ENCODE measurements at places on chromosomes 2 and 18.

DNA sequence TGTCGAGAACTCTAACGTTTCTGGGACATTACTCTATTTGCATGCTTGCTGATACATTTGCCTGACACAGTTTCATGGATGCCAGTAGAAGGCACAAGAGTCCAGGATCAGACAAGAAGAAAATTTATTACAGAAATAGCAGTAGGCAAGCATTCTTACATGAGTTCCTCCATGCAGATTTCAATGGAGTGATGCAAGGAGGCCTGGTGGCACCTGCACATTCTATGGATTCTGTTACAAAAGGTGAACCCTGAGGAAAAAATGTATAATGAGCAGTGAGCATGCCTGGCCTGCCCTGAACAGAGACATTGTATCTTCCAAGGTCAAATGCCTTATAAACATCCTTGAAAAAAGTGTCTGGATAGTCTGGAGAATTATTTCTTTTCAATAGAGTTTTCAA lies 142.9 kb downstream of the DSEL start:
- no peak for DNase-seq

DNA sequence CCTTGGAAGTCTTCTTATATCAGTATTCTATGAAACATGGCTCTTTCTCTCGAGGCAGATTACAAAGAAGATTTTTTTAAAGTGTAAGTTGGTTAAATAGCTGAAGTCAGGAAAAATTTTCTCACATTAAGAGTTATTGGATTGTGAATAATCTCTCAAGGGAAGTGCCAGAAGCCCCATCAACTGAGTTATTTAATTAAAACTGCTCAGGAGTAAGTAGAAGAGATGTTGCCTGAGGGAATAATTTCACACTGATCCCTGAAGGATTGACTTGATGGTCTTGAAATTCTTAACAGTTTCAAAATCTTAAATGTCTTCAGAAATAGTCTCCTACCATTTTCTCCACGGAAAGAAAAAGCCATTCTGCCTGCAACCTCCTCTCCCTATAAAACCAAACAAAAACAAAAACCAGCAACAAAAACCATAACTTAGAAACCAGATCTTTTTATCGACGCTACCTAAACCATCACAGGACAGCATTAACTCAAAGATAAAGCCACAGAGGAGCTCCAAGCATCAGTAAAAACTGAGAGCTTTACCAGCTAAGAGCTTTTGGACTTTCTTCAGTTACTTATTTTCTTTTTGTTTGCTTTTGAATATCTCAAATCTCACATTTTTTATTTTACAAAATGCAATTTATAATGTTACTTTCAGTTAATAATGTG lies 12.9 kb downstream of the CD226 start:
- DNase-seq = no peak

DNA sequence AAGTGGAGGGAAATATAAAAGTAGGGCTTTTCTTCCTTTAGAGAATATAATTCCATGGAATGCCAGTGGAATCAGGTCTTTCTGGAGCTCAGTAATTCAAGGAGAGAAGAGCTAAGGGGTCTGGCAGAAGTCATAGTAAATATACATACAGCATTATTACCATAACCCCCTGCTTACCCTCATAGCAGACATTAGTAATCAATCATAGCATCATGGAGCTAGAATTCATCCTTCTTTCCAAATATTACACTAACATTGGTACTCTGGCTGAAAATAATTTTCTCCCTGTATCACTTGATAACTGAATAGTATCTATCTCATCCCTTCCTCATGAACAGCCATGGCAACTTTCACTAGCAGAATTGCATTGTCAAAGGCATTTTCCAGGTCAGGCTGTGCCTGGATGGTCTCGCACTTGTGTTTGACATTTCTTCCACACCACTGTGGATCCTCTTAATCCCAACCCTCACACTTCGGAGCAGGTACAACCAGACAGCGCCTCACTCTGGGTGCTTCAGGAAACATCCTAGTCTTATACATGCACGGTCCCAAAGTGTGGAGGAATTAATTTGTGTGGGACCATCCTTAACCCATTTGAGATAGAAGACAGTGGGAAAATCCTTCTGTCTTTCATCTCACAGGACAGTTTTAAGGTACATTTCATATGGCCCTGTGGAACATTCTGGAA lies 84.2 kb upstream of the SEC11C start:
- no peak for DNase-seq

DNA sequence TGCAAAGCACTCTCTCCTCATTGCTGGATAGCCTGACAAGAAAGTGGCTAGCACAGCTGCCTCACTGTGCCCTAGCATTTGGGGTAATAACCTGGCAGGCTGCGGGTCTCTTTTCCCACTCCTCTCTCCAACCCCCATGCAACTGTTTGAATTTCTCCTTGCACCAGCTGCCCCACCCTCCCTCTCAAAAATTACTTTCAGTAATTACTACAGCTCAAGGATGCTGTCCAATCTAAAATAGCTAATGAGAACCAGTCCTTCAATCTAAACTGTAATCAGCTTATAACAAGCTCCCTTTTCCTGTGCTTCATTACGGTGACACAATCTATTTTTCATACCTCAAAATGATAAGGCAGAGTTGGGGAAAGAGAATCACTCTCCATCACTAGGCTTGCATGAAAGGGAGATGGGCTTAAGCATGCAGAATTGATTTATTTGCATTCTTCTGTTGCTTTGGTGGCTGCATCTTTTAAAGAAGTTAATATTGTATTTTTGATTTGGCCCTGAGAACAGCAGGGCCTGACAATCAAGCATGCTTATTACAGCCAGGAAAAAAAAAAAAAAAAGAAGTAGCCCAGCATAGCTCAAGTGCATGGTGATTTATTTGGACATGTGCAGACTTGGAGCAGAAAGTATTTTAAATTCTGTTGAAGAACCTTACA lies 881.8 kb downstream of the SLC4A3 start:
- DNase-seq = no peak

- no peak for DNase-seq
These were observed 132.2 kb upstream of the GULP1 start for GRCh38 chr2:188159484-188159883.

DNA sequence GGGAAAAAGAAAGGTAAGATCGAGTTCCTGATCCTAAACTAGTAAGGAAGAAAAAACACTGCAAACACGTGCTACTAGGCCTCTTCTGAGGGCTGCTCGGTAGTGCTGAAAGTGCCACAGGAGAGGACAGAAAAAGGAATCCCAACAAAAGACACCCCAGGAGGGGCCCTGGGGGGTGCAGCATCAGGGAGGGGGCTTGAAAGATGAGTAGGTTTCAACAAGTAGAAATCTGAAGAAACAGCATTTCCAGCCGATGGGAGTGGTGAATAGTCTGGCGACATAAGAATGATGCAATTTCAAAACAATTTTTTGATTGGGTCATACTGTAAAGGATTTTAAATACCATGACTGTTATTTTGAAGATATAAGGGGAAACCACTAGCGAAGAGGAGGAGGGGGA lies 98.6 kb downstream of the NOL10 start:
- no peak for DNase-seq

DNA sequence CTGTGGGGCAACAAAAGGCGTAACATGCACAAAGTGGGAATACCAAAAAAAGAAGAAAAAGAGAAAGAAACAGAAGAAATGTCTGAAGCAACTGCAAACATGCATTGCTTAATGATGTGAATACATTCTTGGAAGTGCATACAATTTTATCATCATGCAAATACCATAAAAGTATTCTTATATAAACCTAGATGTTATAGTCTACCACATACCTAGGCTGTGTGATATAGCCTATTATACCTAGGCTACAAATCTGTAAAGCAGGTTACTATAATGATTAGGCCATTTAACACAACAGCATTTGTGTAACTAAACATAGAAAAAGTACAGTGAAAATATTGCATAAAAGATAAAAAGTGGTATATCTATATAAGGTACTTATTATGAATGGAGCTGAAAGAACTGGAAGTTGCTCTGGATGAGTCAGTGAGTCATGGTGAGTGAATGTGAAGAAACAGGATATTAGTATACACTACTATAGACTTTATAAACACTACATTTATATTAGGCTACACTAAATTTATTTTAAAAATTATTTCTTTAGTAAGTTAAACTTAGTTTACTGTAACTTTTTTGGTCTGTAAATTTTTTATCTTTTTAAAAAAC lies 319.4 kb upstream of the KCNH7 start:
- no peak for DNase-seq

- DNase-seq = no peak
These were observed 130.4 kb downstream of the L3MBTL4 start for GRCh38 chr18:6284300-6284699.

DNA sequence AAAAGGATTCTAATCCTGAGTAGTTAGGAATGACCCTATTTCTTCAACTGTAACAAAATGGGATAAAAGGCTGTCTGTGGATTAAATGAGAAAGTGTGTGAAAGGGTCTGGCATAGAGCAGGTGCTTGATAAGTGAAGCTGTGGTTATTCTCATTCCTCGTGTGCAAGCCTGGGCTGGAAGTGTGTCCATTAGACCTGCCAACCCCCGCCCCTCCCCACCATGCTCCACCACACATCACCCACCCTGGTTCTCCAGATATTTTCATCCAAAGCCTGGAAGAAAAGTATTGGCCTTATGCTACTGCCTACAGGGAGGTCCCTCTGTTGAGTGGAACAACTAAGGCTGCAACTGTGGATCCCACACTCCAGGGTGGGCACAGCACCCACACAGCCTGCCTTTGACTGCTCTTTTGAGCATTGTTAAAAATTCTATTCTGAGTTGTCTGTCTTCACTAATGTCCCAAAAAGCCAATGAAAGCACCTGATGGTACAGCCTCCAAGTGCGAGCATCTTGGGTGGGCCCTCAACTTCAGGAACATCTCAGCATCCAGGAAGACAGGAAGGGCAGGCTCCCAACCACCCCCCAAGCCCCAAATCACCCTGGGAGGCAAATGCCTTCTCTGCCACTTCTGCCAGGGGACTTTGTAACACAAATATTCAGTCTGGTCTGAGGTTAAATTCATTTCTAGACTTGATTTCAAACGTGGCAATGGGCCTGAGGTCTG lies 102.8 kb upstream of the PPP1CB start:
- no peak for DNase-seq

DNA sequence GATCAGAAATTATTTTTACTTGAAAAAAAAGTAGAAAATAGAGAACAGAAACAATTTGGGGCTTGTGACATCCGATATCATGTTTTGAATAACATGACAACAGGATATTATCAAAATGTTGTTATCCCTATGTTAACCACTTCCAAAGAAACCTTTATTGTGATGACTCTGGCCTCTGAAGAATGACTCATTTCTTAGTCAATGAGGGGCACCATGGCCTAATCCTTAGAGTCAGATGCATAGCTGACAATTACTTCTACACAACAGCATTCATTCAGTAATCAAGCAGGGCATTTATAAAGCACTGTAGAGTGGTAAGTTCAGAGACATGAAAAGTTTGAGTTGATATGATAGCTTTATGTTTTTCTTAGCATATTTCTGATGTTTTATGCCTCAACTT lies 703.0 kb downstream of the RNF144A start:
- no peak for DNase-seq
